GM19239 (cell line): ENCODE measurements at places on chromosomes 13 and 19.

- no peak for DNase-seq
Observed at GRCh38 chr19:311813-312261, 20.6 kb upstream of the PLPP2 start.

GRCh38 chr13:39760521-39760920 is 105.1 kb downstream of the COG6 start:
- no peak for DNase-seq

DNA sequence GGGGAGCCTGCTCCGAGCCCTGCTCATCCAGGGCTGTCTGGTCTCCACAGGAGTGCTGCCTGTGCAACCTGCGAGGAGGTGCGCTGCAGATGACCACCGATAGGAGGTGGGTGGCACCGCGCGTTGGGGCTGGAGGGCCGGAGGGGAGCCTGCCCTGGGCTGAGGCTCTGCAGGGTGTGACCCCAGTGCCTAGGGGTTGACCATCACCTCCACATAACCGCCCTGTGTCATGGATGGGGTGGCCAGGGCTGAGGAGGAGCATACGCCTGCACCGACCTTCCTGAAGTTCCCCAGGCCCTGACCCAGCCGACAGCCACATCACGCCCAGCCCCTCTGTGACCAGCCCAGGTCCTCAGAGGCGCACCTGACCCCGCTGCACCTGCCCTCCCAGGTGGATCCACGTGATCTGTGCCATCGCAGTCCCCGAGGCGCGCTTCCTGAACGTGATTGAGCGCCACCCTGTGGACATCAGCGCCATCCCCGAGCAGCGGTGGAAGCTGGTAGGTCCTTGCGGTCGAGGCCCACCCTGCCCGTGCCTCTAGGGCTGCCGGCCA is 168.7 kb downstream of the KDM4B start:
- DNase-seq, result no peak

- DNase-seq, result no peak
Observed at GRCh38 chr13:94902722-94903407, 190.5 kb upstream of the SOX21 start.

- no peak for DNase-seq
Observed at GRCh38 chr19:46461537-46461936, 9.8 kb downstream of the PNMA8A start.

DNA sequence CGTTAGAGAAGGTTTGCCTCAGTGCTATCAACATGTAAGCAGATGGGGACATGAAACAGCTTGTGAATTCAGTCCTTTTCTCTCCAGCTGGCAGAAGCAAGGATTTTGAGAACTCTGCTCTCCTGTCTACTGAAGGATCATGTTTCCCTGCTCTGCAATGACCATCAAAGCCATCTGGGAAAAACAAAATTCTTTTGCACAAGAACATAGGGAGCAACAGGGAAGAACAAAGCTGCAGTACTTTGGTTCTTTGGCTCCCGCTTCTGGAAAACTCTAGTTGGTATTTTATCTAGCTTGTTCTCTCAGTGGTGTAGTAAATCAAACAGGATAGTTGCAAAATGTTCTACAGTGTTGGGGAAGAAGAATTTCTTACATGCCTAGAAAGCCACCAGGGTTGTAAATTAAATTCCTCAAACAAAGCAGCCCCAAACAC is 270.4 kb downstream of the ENOX1 start:
- no peak for DNase-seq

GRCh38 chr19:2391118-2391725 is 31.2 kb downstream of the TMPRSS9 start:
- DNase-seq, result no peak

DNA sequence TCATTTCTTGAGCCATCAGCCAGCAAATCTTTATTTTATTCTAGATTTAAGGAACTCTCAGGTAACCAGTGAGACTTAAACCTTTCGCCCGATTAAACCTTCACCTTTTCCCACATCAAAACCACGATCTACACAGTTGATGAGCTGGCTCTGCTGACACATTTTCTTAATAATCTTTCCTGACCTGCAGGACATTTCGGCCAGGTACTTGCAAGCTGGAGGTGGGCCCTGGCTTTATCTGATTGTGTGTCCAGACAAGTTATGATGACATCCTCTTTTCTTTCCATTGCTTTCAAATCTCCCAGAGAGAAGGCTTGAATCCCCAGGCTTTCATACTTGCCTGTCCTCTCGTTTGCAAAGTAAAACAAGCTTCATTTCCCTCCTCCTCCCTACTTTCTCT is 144.2 kb downstream of the EFNB2 start:
- no peak for DNase-seq

DNA sequence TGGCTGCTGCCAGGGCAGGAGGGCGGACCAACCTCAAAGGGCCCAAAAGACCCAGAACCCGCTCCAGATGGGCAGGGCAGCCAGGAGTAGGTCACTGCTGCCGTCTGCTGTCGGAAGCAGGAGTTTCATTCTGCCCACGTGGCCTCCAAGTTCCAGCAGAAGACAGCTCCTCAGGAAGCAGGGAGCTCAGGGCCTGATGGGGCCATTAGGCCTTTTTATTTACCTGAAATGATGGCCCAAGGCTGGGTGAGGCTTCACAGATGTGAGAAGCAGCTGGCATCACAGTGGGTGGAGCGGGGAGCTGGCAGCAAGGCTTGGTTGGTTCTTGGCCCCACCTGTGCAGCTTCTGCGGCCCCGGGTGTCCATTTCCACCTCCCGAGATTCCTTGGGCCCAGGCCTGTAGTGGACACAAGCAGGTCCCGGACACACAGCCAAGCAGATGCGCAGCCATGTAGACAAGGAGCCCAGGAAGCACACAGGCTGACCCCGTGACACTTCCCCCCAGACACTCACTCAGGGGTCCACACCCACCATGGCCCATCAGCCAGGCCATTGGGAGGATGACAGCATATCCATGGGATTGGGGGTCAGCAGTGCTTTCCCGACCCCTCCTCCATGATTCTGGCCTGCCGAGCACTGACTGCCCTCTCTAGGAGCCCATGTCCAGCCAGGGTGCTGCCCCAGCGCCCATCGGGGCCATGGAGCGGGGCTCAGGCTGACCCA is 26.4 kb downstream of the C13orf46 start:
- no peak for DNase-seq

- DNase-seq, result no peak
Observed at GRCh38 chr13:28478127-28478526, 16.8 kb downstream of the FLT1 start.

GRCh38 chr13:67258482-67258881 is 28.3 kb upstream of the PCDH9 start:
- no peak for DNase-seq

DNA sequence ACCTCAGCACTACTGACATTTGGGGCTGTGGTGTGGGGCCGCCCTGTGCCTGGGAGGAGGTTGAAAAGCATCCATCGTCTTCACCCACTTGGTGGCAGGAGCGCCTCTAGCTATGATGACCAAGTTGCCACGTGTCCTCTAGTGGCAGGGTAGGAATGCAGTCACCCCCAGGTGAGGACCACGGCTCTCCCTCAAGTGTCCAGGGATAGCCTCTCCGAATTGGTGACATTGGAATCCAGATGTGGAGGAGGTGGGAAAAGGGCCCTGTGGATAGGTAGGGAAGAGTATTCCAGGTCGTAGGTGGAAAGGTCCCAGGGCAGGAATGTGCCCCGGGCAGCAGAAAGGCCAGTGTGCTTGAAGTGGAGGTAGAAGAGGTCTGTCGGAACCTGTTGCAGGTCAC is 37.6 kb downstream of the ARHGEF18 start:
- DNase-seq, result no peak

DNA sequence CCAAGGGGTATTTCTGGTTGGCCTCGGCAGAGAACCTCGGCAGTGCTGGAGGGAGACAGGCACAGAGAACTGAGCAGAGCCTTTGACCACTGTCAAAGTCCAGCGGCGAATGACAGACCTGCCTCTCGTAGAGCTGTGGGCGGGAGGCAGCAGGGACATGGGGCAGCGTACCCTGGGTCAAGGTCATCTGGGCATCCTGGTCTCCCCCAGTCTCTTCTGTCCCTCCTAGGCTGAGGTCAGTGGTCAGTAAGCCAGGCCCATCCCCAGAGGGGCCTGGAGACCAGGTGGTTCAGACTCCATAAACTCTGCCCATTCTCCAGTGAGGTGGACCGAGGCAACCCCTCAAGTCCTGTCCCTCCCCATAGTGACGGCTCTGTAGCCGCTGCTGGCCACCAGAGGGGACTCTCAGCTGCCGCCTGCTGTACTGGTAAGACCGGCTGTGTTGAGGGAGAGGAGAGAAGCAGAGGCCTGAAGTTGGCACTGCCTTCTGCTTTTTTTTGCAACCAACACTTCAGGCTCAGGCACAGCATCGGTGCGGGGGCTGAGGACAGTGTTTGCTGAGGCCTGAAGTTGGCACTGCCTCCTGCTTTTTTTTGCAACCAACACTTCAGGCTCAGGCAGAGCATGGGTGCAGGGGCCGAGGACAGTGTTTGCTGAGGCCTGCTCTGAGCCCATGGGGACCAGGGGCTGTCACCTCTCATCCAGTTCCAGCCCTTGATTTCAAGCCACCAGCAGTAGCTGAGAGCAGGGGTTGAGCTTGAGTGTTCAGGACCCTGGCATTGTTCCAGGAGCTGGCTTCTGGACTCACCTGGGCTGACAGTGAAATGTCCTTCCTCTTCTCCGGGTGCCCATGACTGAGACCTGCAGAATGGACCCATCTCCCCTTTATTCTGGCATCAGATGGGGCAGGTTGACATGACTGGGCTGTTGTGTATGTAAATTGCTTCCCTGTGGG is at the start of gene PGLYRP2:
Gene PGLYRP2 (minus strand): TSS at position 111 of the 955 bp plus-strand sequence. CDS start 130 bp downstream, outside the sequence.
- no peak for DNase-seq

GRCh38 chr19:19004144-19004543 is 29.2 kb downstream of the SUGP2 start:
- no peak for DNase-seq

DNA sequence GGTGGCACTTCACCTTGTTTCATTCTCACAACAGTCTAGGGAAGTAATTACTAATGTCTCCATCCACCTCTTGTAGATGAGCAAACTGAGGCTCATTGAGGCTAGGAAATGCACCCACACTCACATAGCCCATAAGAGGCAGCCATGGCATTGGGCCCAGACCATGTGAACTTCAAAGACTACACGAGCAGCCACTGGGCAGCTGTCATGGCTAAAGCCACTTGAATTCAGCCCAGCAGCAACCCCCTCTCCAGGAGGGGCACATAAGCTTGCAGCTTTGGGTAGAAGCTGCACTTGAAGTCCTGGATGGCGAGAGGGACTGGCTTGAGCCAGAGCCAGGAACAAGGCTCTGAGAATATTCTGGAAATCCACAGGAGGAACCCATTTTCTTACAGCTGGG is 13.4 kb downstream of the ALOX5AP start:
- no peak for DNase-seq

DNA sequence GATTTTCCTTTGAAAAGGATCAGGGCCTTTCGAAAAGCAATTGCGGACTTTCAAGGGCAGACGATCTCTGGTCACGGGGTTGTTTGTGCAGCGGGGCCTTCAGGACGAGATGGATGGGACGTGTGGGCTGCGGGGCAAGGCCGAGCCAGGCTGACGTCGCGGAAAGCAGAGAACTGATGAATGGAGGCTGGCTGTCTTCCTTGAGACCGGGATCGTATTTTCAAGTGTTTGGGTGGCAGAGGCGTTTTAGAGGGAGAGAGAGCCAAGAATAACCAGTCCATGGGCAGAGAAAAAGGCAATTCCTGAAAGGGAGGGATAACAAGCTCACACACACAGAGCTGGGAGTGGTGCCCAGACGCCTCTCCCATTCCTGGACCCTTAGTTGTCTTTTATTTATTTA is 138.9 kb upstream of the USP29 start:
- no peak for DNase-seq

GRCh38 chr13:50970956-50971355 is 61.4 kb downstream of the RNASEH2B start:
- DNase-seq, result no peak

DNA sequence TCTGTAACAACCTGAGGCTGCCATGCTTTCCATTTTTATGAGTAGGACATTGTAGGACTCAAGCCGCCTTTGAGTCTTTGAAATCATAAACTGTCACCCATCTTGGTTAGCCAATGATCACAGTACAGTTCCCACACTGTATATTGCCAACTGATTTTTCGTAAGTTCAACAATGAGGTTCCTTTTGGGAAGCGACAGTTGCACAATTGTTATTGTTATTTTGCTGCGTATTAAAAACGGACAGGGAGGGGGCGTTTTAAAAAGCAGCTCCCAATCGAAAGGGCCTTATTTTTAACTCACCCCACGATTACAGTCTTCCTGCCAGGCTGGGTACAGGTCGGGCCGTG is 601 bp downstream of the SLC46A3 start:
- no peak for DNase-seq

- no peak for DNase-seq
Observed at GRCh38 chr13:109803825-109804224, 17.4 kb upstream of the IRS2 start.

GRCh38 chr19:38718747-38719543 is 25.3 kb downstream of the CAPN12 start:
- no peak for DNase-seq

GRCh38 chr19:29515233-29515619 is 10.6 kb upstream of the VSTM2B start:
- no peak for DNase-seq

GRCh38 chr19:28468701-28469459 is 744.1 kb downstream of the UQCRFS1 start:
- no peak for DNase-seq

DNA sequence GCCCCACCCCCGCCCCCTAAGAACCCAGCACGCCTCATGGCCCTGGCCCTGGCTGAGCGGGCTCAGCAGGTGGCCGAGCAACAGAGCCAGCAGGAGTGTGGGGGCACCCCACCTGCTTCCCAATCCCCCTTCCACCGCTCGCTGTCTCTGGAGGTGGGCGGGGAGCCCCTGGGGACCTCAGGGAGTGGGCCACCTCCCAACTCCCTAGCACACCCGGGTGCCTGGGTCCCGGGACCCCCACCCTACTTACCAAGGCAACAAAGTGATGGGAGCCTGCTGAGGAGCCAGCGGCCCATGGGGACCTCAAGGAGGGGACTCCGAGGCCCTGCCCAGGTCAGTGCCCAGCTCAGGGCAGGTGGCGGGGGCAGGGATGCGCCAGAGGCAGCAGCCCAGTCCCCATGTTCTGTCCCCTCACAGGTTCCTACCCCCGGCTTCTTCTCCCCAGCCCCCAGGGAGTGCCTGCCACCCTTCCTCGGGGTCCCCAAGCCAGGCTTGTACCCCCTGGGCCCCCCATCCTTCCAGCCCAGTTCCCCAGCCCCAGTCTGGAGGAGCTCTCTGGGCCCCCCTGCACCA is 11.9 kb downstream of the ARHGAP33 start:
- no peak for DNase-seq

DNA sequence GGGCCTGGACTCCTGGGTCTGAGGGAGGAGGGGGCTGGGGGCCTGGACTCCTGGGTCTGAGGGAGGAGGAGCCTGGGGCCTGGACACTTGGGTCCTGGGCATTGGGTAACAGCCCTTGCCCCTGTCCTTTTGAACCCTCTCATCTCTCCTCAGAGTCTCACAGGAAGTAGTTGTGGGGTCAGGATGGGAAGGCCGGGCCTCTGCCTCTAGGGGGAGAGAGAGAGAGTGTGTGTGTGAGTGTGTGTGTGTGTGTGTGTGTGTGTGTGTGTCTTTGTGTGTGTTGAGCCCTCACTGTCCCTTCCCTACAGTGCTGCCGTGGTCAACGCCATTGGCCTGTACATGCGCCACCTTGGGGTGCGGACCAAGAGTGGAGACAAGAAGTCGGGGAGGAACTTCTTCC is 10.9 kb downstream of the ARHGEF1 start:
- DNase-seq, result no peak

- DNase-seq, result no peak
Observed at GRCh38 chr13:31286930-31287329, 87.2 kb downstream of the B3GLCT start.
